ENCODE measurements at places on chromosomes 13 and 19.
A peak's percentile ranks its signal among the peaks of the same experiment; 100 is the strongest.

GRCh38 chr19:29542776-29543175, 17.0 kb downstream of the VSTM2B start:
- DNase-seq: no peak

DNA sequence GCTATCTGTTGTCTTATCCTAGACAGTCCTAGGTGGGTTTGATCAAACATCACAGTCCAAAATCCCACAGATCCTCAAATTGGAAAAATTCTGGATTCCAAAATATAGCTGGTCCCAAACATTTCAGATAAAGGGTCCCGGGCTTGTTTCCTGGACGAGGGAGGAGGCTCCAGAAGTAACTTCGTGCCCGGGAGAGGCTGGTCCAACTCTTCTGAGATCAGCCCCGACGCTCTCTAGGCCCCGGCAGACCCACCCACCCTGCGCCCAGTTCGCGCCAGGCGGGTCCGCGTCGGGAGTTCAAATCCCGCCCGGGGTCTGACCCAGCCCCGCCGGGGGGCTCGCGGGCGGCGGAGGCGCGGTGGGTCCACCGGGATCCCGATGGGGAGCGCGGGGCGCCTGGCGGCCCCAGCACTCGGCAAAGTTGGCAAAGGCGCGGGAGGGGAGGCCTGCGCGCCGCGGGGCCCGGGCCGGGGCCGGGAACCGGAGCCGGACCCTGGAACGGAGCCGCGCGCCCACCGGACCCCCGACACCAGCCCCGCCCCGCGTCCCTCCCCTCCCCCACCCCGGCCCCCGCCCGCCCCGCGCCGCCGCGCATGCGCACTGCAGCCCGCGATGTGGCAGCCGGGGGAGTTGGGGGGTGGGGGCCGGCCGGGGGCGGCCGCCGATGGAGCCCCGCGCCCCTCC, 513 bp downstream of the MIER2 start:
- no peak for DNase-seq

GRCh38 chr13:38872693-38873092, 117.9 kb downstream of the STOML3 start:
- DNase-seq: peak; percentile 3

- DNase-seq: no peak
These were observed 11.1 kb upstream of the CYP2A7 start for GRCh38 chr19:40893112-40893511.

DNA sequence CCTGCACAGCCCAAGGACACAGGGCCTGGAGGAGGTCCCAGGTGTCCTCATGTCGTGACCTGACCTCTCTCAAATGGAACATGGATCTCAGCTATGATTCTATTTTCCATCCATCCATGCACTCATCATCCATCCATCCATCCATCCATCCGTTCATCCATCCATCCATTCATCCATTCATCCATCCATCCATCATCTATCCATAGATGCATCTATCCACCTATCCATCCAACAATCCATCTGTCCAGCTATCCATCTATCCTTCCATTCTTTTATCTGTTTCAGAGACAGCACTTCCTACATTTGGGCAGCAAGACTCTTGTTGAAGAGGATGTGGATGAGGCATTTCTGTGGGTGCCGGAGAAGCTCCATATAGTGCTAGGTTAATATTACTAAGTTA, 86.7 kb downstream of the SCGB2B2 start:
- DNase-seq: no peak

- peak; percentile 83 for DNase-seq
These were observed 3.4 kb downstream of the EVI5L start for GRCh38 chr19:7833225-7834099.

DNA sequence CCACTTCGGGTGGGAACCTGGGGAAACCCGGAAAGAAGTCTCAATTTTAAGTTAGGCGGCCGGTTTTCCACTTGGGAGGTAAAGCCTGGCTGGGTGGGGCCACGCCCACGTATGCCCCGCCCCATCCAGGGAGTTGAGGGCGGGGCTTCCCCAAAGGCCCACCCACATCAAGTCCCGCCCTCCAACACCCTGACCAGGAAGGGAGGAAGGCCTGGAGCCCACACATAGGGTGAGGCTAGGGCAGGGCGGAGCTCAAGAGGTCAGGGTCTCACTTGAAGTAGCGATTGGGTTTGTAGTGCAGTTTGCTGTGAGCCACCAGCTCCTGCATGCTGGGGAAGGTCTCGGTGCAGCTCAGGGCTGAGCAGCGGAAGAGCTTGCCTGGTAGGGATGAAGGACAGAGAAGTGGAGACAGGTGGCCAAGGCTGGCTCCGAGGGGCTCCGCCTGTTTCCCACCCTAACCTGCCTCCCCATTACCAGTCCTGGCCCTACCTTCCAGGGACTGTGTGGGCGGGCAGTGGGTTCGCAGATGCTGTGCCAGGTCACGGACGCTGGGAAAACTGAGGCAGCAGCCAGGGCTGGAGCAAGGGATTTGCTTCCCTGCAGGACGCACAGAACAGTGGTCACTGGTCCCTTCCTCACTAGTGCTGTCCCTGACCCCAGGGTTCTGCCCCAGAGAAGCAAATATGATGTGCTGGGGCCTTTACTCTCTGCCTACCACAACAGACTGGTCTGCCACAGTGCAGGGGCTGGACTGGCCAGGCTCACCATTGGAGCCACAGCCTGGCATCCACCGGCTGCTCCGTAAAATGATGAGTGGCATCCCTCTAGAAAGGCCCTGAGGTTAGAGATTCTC, 1.6 kb downstream of the ZNF414 start:
- peak; percentile 21 for DNase-seq

DNA sequence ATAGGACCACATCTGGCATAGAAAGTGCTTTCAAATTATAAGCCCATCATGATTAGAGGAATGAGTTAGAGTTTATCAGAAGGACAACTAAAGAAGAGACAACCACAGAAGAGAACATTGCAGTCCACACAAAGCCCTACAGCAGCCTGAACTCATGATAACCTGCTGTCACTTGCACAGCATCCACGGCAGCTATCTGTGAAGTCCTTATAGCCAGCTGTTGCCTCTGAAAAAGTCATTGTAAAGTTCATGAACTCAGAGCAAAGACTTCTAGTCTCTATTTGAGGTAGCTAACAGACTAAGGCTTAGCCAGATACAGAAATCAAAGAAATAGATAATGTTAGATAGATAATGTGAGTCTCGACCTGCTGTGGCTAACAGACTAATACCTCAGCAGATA, 450.0 kb downstream of the KLF5 start:
- DNase-seq: no peak

- no peak for DNase-seq
These were observed 567 bp downstream of the EFNB2 start for GRCh38 chr13:106534639-106535551.

DNA sequence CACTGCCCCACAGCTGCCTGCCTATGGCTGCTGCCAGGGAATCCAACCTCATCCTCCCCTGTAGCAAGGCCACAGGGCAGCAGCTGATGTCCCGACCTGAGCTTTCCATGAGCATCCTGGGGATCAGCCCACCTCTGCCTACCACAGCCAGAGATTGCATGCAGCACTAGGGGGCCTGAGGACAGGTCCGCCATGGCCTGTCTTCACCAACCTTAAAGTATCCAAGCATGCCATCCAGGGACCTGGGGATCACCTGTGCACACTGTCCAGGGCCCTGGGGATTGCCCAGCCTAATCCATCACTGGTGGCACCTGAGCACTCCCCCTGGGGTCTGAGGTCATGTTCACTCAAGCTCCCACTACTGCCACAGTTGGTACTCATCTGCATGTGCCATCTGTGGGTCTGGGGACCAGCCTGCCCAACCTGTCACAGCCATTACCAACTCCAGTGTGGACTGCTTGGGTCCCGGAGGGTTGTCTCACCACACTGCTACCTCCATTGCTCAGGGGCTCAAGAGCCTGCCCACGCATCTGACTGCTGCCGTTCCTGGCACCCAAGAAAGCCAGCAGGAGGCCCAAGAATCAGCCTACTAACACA, 53.0 kb downstream of the KCTD15 start:
- no peak for DNase-seq

- no peak for DNase-seq
These were observed 5.7 kb downstream of the NDFIP2 start for GRCh38 chr13:79486433-79487188.

GRCh38 chr13:66427458-66427861, 802.7 kb downstream of the PCDH9 start:
- no peak for DNase-seq

- DNase-seq: peak; percentile 86
These were observed 44.4 kb downstream of the ELF1 start for GRCh38 chr13:40974460-40975407.

GRCh38 chr13:65339241-65339640, 1890.9 kb downstream of the PCDH9 start:
- peak; percentile 56 for DNase-seq

DNA sequence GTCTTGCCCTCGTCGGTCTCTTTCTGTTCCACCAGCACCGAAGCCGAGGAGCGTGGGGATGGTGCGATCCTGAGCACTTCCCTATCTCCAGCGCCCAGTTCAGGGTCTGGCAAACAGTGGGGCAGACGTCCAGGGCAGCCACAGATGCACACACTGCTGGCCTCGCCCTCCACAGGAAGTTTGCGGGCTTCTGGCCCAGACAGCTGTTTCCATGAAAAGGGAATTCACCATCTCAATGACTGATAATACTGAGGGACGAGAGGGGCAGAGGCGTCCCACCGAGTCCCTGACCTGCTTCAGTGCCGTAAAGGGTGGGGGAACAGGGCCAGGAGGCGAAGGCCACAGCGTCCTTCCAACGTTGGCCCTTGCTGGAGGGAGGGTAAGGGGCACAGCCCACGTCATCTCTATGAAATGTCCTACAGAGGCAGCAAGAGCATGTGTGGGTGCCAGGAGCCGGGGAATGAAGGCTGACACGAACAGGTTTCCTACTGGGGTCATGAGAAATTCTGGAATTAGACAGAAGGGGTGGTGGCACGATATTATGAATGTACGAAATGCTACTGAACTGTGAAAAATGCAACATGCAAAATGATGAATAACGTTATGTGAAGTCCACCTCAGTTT, 19.5 kb downstream of the SHC2 start:
- DNase-seq: no peak

DNA sequence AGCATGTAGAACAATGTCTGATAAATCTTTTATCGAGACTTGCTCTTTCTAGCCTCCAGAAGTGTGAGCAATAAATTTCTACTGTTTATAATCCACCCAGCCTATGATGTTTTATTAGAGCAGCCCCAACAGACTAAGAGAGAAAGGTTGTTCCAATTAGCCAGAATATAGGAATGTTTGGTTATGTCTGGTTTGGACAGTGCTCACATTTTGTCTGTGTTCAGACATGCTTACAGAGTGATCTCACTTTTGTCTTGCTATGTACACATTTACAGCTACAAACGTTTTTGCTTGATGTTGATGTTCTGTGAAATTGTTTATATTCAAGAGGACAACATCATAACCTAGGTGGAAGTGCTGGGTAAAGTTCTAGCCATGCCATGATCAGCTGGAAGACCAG, 18.0 kb upstream of the EVI5L start:
- DNase-seq: no peak

DNA sequence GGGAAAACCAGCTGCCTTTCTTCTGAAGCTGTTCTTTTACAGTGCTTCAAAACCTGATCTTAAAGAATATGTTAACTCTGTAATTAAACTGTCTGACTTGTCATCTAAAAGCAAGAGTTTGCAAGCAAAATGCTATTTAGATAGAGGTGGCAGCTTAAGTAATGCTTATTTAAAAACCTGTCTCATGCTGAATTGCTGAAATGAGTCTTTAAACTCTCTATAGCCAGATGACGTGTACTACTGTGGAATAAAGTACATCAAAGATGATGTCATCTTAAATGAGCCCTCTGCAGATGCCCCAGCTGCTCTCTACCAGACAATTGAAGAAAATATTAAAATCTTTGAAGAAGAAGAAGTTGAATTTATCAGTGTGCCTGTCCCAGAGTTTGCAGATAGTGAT, 22.9 kb downstream of the ITM2B start:
- DNase-seq: peak; percentile 27

DNA sequence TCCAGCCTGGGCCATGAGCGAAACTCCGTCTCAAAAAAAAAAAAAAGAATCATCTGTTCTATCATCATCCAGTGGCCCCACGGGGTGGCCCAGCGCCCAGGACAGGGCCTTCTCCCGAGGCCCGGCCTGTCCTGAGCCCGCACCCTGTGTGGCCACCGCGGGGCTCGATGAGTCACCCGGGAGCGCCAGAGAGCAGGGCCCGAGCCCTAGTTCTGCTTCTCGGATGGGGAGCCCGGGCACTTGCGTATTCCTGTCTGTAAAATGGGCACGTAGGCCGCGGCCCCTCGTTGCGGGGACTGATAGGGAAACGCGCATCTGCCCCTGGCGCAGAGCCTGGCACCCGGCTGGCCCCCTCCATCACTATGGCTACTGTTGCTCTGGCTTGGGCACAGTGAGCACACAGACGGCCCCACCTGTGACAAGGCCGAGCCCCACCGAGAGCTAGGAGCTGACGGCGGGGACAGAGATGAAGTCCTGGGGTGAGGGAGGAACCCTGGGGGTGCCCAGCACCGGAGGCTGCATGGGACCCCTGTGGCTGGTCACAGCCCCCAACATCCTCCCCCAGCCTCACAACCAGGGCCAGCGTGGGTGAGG, 21.3 kb upstream of the UQCR11 start:
- no peak for DNase-seq

DNA sequence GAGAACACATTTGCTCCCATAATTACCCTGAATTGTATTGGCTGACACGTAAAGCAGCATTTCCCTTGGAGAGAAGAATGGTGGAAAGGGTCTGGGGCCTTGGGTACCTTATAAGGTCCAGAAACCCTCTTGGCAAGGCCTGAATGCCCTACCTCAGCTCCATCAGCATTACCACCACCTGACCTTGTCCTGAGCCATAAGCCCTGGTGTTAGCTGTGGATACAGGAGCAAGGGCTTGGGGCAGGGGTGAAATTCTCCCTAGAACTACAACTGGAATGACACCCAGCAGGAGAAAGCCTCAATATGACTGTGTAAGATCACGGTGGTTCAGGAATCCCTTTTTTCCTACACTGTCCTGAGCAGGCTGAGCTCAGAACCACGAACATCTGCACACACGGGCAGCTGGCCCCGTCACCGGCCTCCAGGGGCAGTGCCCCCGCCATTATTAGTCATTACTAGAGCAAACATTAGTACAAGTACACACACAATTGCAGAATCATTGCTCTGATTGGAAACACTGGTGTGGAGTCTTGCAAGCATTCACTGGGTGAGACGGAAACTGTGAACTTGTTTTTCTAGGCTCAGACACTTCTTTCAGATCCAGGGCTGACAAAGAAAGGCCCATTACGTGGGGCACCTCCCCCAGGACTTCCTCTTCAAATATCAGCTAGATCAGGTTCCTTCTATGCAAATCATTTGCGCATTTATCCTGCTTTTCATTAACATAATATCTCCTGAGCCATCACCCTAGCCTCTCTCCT, 26.8 kb upstream of the MTIF3 start:
- DNase-seq: peak; percentile 8

- DNase-seq: no peak
These were observed 25.2 kb downstream of the CRTC1 start for GRCh38 chr19:18708452-18709231.

GRCh38 chr19:10543420-10544241, at the start of gene ATG4D:
Gene ATG4D (plus strand): TSS chr19:10543904. CDS start chr19:10544091, 187 bp downstream.
- no peak for DNase-seq

- no peak for DNase-seq
These were observed 90.5 kb upstream of the RFC3 start for GRCh38 chr13:33727297-33728083.
